Thyroid gland (tissue), 4 donors: ENCODE measurements at places on chromosomes 1 and 21. TPM values are rescaled to one million over a fixed set of nuclear protein-coding genes. Genes with fewer than 3 reads are reported as not detected.

Gene GUCA2A
- not detected for total RNA-seq

Gene CNIH3
- 5.1 TPM for total RNA-seq

Gene RAB13
- 41.6 TPM for total RNA-seq

Gene CELA2B
- total RNA-seq: not detected

Gene OR2L5
- total RNA-seq: not detected

Gene EXTL1
- total RNA-seq: 0.13 TPM

Gene DDI2
- 79.0 TPM for total RNA-seq

Gene ATP5PF
- 132 TPM for total RNA-seq

Gene MYCL
- 3.9 TPM for total RNA-seq

Gene CFAP141
- not detected for total RNA-seq

Gene FAM72D
- not detected for total RNA-seq

Gene S100A8
- not detected for total RNA-seq

Gene TENT5C
- total RNA-seq: 29.1 TPM

DNA sequence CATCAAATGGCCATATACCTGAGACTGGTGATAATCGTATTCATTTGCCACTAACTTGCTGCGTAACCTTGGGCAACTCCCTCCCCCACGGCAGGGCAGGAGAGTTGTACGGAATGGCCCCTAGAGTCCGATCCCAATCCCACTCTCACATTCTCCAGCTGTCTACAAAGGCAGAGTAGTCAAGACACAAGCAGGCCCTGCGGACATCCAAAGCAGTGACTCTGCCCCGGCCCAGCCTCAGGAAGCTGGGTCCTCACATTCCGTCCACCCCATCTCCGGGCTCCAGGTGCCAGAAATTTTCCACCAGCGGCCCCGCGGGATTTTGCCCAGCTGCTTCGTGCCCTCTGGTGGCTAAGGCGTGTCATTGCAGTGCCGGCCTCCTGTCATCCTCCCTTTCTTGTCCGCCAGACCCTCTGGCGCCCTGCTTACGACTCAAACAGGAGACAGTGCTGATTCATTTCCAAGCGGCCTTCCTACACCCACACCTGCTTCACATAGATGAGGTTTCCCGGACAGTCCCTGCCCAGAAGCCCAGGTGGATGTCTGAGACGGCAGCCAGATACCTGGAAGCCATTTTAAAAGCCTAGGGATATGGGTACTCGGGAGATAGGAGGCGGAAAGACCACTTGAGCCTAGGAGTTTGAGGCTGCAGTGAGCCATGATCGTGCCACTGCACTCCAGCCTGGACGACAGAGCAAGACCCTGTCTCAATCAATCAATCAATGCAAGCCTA, 2.9 kb upstream of the S100A2 start:
- DNase-seq: peak; percentile 92

DNA sequence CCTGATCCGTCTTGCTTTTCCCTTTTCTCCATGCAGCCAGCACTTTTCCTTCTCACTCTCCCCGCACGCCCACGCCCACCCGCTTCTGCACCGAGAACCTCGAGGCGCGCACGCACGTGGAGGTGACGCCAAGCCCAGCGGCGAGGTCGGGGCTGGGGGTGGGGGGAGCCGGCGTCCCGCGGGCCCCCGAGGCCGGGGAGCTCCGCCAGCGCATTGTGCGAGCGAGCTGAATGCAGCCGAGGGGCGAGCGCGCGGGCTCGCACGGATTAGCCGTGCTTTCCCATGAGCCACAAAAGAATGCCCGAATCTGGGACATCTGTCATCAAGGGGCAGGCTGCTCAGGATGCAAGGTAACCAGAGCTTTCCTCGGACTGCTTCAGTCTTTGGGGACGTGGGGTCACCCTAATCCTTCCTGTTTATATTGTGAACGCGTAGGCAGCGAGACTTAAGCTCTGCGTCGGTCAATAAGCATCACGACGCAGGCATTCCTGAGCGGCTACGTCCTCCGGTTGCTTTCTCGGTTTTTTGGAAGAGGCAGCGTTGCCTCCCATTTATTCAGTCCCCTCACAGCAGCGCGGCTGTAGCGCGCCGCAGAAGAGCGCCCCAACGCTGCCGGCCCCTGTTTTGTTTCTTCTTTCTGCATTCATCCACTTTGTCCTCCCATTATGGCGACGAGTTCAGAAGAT, 67.3 kb upstream of the AKT3 start:
- peak; percentile 10 for DNase-seq

- DNase-seq: no peak
These were observed 579.8 kb upstream of the PKN2 start for GRCh38 chr1:88104236-88104635.

DNA sequence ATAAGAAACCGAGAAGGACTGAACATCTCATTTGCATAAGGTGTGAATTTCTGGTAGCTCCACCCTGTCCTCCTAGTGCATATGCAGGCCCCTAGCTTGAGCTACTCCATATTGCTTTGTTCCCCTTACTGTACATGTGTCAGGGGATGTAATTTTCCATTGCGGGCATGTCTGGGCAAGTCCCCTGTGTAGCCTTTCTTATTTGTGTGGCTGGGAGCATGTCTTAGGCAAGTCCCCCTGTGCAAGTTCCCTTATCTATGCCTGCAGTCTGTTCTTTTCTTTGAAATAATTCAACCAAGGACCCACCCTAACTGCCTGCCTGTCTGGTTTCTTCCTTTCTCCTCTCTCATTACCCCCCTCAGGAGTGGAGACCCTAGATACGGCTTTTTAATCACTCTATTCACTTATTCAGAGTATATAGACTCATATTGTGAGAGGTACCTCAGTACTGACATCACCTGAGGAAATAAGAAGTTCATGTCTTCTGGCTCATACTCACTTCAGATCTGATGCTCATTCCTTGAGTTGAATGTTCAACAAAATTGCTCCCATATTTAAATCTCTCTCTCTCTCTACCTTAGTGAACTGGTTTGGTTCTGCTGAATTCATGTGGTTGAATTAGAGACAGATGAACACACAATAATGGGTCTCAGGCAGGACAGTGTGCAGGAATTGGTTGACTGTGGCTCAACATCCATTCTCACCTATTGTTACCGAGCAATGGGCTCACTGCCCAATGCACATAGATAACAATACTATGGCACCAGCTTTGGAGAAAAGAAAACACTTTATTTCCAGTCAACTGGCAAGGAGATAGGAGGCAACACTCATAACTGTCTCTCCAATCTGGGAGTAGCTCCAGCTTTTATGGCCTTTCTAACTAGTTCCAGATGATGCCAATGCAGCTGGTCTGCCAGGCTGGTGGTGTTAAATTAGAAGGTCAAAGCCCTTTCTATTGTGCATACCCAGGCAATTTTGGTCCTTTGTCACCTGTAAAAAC, 27.9 kb upstream of the NPL start:
- DNase-seq: no peak

DNA sequence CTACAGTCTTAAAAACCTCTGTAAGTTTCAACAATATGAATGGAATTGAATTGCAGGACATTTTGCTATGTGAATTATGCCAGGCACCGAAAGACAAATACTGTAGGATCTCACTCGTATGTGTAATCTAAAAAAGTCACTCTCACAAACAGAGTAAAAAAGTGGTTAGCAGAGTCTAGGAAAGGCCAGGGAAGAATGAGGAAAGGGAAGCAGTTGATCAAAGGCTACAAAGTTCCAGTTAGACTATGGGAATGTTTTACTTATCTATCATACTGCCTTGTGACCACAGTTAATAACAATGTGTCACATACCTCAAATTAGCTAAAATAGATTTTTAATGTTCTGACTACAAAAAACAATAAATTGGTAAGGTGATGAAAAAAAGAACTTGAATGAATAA, 565.4 kb upstream of the BRINP3 start:
- DNase-seq: no peak

DNA sequence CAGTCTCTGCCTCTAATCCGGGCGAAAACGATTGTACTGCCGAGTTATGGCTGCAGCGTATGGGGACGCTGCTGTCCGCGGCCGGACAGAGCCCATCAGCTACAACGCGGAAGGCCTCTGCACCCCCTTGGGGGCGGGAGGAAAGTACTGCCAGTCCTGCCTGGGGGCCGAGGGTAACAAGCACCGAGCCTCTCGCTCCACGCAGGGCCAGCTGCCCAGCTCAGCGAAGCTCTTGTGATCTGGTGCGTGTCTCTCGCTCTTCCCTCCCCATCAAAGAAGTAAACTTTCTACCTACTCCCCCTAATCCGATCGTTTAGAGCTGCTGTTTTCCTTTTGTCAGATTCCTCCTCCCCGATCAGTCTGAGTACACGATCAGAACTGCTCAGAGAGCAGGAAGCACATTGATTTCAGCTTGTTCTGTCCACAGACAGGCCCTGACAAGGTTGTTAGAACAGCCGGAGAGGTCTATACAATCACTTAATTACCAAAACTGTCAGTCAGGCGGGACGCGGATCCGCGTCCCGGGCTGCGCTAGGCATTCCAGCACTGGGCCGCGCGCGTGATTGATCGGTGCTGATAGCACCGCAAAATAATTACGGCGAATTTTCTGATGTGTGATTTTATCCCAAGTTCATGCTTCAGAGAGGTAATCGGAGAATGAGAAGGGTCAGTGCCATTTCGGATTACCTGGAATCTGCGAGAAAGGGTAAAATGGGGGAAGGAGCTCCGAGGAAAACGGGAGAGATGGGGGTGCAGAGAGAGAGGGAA, 8.7 kb upstream of the BARHL2 start:
- DNase-seq: no peak

- DNase-seq: no peak
These were observed 40.1 kb upstream of the LPAR3 start for GRCh38 chr1:84933011-84933611.

- DNase-seq: no peak
These were observed 11.7 kb downstream of the RIMKLA start for GRCh38 chr1:42392255-42392654.

- no peak for DNase-seq
These were observed 17.5 kb upstream of the COL6A2 start for GRCh38 chr21:46080171-46081021.

DNA sequence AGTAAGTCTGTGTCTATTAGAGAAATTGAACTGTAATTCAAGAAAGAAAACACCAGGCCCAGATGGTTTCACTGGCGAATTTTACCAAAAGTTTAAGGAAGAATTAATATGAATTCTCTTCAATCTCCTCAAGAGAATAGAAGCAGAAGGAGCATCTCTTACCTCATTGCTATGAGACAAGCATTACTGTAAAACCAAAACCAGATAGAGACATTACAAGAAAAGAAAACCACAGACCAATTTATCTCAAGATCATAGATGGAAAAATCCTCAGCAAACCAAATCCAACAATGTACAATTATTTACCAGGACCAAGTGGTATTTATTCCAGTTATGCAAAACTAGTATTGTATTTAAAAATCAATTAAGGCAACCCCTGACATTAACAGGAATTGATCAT, 160.6 kb downstream of the LIPI start:
- no peak for DNase-seq

- no peak for DNase-seq
These were observed at the start of gene PADI3 for GRCh38 chr1:17248781-17249180. TSS of gene PADI3 (plus strand) at chr1:17249098. CDS start at chr1:17249138, 40 bp downstream.

DNA sequence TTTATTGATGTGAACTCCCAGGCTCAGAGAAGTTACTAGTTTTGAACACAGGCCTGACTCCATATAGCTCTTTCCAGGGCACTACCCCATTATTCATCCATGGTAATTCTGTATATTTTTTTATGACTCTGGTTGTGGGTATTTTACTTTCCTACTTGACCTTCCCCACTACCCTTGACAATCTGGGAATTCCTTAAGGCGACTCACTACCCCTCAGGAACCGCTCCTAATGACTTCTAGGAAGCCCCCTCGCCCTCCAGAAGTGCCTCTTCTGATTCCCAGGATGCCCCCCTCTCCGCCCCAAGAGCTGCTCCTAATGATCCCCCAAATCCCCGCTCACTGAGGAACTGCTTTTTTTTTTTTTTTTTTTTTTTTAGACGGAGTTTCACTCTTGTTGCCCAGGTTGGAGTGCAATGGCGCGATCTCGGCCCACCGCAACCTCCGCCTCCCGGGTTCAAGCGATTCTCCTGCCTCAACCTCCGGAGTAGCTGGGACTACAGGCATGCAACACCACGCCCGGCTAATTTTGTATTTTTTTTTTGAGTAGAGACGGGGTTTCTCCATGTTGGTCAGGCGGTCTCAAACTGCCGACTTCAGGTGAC, 972 bp upstream of the KDM4A start:
- DNase-seq: no peak

- peak; percentile 52 for DNase-seq
These were observed 13.5 kb downstream of the ESPN start for GRCh38 chr1:6438047-6438525.

- peak; percentile 41 for DNase-seq
These were observed 2.0 kb downstream of the MTARC2 start for GRCh38 chr1:220750131-220750515.

DNA sequence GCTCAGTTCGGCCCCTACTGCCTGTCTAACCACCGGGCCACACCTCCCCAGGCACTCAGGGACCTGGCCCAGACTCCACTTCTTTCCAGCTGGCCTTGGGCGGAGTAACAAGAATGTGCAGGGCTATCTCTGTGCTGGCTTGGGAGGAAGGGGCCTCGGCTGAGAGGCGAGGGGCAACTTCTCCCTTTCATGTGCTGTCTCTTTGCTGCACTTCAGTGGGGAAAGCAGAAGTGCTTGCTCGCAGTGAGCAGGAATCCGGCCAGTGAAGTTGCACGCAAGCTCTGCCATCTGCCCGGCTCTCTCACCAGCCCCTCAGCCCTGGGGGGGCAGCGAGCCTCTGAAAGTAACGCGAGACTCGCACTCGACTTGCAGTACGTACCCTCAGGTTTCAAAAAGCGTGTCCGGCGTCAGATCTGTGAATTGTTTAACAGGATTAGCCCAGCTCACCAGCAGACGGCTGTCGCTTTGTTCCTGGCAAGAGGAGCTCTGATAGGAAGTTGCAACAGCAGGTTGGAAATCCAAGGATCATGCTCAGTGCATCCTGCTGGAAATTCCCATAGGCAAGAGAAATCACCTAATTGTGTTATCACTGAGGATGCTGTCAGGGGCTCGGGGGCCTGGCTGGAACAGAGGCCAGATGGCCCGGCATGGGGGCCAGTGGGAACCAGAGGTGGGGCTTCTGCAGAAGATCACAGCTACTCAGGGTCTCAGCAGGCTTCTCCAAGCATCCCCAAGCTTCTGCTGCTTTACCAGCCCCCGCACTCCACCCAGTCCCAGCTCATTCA, 221.1 kb downstream of the NPHP4 start:
- DNase-seq: peak; percentile 40

DNA sequence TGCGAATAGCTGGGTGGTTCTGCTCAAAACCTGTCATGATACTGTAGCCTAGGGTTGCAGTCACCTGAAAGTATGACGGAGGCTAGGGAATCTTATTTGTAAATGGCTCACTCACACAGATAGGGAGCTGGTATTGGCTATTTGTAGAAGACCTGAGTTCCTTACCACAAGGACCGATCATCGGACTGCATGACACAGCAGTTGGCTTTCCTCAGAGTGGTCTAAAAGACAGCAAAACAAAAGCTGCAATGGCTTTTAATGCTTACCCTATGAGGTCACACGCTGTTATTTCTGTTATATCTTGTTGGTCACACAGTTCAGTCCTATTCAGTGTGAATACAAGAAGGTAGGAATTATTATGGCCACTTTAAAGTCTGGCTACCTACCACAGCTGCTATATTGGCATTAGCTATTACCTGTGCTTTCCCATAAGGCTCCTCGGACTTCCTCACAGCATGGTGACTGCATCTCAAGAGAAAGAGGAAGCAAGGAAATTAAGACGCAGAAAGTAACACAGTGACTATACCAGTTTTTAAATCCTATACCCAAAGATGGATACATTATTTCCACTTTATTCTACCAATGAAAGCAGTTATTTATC, 68.4 kb upstream of the LRRC7 start:
- DNase-seq: no peak

GRCh38 chr21:15841856-15842564, 112.2 kb downstream of the USP25 start:
- DNase-seq: no peak

GRCh38 chr21:41758550-41758949, 8.3 kb downstream of the RIPK4 start:
- no peak for DNase-seq
